ENCODE measurements at places on chromosomes 7 and 10.

DNA sequence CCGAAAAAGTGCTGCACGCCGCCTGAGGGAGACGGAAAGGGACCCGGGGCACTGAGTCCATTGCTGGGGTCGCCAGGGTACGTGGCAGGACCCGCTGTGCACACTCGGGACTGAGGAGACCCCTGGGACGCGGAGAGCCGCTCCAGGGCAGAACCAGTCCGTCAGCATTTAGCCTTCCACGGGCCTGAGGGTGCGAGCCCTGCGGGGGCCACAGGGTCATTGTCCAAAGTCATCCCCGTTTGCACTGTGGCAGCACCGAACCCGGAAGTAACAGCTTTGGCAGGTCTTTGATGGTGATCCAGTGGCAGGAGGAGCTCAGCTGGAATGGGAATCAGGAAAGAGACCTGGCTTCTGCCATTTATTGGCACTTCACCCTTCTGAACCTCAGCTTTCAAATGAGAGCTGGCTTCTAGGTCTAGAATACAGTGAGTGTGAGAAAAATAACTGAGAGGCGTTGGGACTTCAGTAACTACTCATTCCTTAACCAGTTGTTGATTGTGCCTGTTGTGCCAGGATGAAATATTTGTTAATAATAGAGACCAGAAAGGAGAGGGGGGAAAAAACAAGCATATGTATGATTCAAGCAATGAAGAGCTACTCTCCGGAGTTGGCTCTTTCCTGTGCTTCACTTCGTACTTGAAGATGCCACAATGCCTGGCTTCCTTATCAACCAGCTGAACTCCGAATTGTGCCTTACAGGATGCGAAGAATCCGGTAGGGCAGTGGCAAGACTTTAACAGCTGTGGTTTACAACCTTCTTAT is 811 bp upstream of the ARHGAP12 start:
- no peak for DNase-seq

DNA sequence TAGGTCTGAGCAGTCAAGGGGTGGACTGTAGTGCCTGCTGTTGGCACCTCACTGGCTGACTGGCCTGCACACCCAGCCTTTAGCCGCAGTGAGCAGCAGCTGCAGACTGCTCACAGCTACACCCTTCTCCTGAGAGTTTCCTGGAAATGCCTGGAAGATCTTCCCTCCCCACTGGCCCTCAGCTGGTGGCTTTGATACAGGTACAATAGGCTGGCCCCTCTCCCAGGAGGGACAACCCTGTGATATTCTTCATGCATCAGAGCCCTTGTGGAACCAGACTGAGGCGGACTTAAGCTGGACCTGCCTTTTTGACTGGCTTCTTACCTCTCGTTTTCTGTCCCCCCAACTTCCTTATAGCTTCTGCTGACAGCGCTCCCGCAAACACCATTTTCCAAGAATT is 6.4 kb downstream of the GCK start:
- DNase-seq = no peak

DNA sequence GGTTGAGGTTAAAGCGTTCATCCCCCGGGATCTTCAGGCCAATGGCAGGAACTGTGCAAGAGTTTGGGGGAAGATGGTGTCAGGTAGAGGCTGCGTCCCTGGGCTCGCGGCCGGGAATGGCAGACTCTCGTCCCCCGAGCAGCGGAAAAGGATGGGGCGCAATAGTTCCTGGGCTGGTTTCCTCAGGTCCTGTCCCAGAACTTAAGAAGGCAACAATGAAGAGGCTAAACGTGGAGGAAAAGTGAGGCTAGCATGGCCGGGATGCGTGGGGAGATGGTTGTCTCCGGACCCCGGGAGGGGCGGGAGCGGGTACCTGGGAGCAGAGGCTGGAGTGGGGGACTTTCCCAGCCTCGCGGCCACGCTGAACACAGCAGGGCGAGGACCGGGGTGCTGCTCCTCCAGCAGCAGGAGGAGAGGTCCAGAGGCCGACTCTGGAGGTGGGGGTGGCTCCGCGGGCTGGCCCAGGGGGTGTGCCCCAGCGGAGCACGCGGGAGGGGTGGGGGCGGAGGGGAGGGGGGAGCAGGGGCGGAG is 882 bp downstream of the IRF5 start:
- peak; percentile 70 for DNase-seq

DNA sequence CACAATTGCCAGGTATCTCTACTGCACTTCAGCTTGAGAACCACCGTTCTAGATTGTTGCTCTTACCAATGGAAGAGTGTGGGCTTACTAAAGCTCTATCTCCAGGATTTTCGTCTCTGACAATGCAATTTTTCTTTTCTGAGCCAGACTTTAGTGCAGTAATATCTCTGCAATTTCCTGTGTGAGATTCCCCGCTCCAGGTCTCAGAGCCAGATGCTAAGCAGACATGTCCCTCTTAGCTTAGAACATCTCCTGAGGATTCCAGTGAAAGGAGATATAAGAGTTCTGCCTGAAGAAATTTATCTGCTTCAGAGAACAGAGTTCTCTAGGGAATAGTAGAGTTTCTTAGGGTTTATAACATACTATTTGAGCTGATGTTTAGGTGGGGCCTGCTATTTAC is 82.0 kb downstream of the SND1 start:
- no peak for DNase-seq

GRCh38 chr10:122310311-122311050 is 39.4 kb downstream of the BTBD16 start:
- no peak for DNase-seq

- DNase-seq = no peak
These were observed 41.5 kb downstream of the KLRG2 start for GRCh38 chr7:139441961-139442360.

- DNase-seq = no peak
These were observed 59.5 kb downstream of the RGS10 start for GRCh38 chr10:119483001-119483400.

GRCh38 chr10:80202934-80203834 is 2.2 kb downstream of the ANXA11 start:
- no peak for DNase-seq

DNA sequence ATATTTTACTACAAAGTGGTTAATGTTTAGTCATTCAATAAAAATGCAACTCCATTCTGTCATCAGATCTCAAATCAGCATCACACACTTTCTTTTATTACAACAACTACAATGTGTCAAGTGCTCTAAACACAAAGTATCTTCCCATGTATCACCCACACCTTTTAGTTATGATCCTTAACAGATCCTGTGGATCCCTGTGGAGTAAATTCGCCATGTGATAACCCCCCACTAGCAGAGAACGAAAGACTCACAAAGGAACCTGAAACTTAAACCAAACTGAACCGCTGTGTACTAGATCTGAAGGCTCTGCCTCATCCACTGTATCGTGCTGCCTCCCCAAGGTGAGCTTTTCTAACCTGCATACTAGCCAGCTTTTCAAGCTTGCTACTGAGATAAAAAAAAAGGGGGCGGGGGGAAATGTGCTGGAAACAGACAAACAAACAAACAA is 1.7 kb downstream of the DPY19L1 start:
- DNase-seq = no peak
